ENCODE measurements at places on chromosomes 1 and 21.

DNA sequence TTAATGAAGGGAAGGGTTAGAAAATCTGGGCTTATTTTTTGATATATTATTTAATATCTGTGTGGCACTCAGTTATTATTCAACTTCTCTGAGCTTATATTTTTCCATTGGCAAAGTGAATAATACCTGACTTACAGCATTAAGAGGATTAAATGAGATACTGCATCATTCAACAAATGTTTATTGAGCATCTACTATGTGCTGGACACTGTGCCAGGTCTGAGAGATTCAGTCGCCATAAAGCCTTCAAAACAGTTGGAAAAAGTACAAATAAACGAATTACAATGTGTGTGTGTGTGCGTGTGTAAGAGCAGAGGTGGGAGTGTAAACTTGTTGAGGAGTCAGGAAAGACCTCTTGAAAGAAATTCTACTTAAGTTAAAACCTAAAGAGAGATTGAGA lies 87.9 kb upstream of the CD53 start:
- no peak for DNase-seq

- no peak for DNase-seq
Observed at GRCh38 chr1:89532866-89533265, 8.2 kb downstream of the LRRC8B start.

DNA sequence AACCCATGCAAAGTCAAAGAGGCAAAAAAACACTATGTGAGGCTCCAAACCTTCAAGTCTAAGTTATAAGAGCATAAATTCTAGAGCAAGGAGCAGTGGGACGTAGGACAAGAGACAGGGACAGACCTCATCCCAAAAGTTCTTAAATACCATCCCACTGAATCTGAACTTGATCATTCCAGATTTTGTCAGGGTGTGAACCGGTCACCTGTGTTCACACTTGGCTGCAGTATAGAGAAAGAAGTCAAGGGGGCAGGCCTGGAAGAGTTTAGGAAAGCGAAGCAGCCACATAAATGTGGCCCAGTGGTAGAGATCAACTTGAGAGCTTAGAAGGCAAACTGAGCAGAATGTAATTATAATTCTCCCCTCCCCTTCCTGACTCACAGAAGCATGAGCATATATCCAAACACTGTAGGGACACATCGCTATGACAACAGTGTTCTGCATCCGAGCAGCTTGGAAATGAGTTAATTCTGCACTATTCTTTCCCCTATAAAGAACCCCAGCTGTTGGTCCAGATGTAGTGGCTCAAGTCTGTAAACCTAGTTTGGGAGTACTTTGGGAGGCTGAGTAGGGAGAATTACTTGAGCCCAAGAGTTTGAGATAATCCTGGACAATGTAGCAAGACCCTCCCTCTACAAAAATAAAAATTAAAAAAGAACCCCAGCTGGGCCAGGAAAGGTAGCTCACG lies 2.7 kb downstream of the AKR7A2 start:
- DNase-seq: no peak

- DNase-seq: no peak
Observed at GRCh38 chr1:108034396-108034795, 69.4 kb upstream of the VAV3 start.

DNA sequence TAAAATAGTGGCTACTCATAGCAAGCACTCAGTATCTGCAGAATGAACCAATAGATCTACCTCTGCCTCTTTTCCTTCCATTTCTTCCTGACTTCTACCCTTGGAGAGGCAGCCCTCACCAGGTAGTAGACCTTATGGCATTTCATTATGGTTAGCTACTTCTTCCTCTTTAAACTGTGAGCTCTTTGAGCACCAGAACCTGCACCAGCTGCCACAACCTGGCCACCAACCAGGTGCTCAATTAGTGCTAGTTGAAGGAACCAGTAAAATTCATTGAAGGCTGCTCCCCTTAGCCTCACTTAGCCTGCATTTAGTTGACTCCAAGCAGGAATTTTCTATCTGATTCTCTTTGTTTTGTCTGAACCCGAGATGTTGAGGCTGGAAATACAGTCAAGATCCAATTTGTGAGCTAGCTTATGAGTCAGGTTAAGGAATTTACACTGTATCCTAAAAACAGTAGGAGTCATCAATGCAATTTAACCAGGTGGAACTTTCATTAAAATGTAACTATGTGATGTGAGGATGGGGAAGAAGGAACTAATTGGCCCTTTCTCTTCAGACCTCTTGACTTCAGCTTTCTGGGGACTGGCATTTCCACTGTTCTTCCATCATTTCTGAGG lies 81.5 kb upstream of the UBE2U start:
- no peak for DNase-seq

DNA sequence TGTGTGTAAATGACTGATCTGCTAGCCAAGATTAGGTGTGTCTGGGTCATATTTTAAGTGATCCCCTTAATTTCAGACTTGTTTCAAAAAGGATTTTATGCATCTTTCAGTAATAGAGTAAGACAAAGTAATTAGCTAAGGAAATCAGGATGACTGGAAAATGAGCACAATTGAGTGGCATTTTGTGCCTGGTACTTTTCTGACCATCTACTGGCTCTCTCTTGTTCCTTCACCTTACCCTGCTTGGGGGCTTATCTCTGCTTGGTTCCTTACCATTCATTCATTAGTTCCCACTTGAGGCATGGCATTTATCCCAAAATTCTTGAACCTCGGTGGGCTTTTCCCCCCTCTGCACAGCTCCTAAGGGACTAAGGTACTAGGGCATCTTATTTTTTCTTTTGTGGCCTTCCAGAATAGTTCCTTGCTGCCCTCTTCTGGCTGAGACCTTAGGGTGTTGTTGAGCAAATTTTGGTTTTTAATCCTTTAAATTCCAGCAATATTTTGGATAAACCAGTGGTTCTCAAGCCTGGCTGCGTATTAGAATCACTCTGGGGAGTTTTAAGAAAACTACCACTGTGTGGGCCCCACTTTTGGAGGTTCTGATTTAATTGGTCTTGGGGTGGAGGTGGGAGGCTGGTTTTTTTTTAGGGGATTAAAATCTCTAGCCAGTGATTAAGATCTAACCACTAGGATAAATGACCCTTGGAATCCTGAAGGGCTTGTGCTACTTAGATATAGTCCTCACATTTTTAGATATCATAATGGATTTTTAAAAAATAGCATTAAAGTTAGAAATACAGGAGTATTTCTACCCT lies 50.8 kb downstream of the HS2ST1 start:
- peak; percentile 1 for DNase-seq

DNA sequence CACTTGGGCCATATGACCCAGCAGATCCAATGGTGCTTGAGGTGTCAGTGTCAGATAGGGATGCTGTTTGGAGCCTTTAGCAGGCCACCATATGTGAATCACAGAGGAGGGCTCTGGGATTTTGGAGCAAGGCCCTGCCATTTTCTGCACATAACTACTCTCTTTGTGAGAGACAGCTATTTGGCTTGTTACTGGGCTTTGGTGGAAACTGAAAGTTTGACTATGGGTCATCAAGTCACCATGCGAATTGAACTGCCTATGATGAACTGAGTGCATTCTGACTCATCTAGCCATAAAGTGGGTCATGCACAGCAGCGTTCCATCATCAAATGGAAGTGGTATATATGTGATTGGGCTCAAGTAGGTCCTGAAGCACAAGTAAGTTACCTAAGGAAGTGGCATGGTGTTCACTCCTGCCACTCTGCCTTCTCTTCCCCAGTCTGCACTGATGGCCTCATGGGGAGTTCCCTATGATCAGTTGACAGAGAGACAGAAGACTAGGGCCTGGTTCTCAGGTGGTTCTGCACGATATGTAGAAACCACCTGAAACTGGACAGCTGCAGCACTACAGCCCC lies 447.3 kb downstream of the AGBL4 start:
- DNase-seq: no peak

- no peak for DNase-seq
Observed at GRCh38 chr21:46486481-46487126, 27.9 kb downstream of the DIP2A start.

DNA sequence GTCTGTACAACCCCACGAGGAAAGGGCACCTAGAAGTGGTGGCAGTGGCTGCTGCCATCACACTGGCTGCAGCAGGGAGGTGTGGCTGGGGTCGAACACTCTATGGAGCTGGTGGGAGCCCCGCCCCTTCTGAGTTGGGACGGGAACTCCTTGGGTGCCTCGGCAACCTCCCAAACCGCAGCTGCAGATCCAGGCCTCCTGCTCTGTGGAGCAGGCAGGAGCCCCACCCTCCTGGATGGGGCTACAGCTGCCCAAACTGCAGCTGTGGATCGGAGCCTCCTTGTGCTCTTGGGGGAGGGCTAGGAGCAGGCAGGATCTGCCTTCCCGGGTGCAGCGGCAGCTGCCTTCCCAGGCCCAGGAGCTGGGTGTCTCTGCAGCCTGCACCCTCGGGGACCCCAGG lies 38.9 kb upstream of the TARDBP start:
- DNase-seq: no peak

DNA sequence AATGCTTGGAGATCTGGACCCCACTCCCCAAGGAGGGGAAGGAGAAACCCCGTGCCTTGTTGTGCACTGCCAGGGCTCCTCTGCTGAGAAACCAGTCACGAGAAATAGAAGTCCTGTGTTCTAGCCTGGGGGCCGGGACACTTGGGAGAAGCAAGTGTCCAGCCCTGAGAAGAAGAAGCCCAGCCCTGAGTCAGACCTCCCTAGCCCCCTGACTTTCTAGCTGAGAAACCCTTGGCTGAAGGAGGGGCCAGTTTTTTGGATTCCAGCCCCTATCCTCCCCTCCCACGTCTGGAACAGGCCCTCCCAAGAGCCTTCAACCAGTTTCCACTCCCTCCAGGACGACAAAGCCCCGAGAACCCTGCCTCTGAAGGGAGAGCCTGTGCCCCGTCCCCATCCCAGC lies 100.5 kb downstream of the NAV1 start:
- DNase-seq: no peak

- no peak for DNase-seq
Observed at GRCh38 chr1:38292969-38293368, 246.4 kb upstream of the POU3F1 start.

- no peak for DNase-seq
Observed at GRCh38 chr1:179447489-179447888, 81.7 kb downstream of the AXDND1 start.

GRCh38 chr1:232011961-232012360 lies 385.4 kb downstream of the DISC1 start:
- no peak for DNase-seq

GRCh38 chr1:167229719-167230385 lies 9.2 kb downstream of the POU2F1 start:
- DNase-seq: no peak

- DNase-seq: no peak
Observed at GRCh38 chr1:184851822-184852746, 97.4 kb upstream of the EDEM3 start.

GRCh38 chr1:58345215-58346035 lies 201.1 kb downstream of the OMA1 start:
- DNase-seq: no peak

DNA sequence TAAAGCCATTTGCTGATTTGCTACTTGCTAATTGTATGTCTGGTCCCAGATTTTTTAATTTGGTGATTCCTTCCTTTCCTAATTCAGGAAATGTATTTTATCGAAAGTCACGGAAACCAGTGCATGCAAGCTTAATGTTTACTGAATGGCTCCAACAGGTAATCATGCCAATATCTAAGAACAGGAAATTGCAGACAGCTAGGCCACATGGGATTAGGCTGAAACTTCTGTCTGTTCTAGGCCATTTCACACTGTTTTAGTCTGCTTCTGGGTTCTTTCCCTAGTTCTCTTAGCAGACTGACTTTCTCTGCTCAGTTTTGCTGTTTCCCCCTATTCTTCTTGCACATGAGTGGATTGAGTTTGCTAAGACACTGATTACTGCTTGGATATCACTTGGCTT lies 111.4 kb downstream of the NTNG1 start:
- no peak for DNase-seq

DNA sequence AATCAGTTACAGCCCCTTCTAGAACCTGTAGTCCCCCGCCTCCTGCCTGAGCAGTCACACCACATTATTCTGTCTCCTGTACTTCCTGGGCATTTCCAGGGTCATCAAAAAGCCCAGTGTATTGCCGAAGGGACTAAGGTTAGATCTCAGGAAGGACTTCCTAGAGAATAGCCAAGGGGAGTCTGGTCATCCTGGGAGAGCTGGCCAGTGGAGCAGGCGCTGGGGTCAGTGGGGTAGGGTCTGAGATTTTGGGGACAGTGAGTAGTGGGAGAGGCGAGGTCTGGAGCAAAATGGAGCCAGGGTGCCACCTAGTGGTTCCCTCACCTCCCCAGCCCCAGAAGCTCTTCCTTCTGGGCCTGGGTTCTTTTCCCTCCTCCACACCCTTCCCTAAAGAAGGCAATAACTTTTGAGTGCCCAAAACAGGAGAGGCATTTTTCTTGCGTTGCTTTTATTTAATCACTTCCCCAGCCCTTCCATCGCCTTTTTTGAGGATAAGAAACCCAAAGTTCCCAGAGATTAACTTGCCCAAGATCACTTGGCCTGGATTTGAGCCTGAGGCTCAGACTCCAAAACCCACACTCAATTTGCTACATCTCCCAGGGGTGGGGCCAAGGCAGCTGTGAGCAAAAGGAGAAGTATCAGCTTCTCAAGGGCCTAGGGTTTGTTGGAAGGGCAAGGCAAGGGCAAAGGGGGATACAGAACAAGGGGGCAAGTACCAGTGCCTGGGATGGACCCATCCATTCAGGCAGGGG lies 7.3 kb upstream of the PMVK start:
- DNase-seq: peak; percentile 47

- no peak for DNase-seq
Observed at GRCh38 chr1:3743421-3743820, 8.8 kb upstream of the CCDC27 start.

DNA sequence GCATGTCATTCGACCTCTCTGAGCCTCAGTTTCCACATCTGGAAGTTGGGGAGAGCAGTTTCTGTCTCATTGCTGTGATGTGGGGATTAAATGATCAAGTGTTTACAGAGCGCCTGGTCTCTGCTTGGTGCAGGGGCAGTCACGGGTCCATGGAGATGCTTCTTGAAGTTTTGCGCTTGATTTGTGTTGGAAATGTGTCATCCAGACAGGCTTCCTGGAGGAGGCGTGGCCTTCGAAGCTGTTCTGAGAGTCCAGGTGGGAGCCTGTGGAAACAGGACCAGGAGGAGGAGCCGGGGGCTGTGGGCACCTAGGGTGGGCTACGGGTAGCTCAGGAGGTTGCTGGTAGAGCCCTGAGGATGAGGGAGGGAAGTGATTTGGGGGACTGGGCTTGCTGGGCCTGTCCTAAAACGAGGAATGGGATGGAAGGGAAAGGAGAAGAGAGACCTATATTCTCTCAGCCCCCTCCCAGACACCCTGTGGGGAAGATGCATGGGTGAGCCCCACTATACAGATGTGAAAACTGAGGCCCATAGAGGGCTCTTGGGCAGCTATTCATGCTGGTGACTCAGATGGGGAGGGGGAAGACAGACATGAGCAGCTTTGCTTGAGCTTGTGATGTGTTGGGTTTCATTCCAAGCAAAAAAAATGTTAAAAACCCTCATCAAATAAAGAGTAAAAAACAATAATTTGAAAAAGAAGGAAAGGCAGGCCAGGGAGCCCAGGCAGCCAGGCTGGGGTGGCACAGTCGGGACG lies 107.2 kb upstream of the WNT4 start:
- no peak for DNase-seq

- no peak for DNase-seq
Observed at GRCh38 chr1:66422804-66423203, 111.1 kb upstream of the SGIP1 start.

- DNase-seq: no peak
Observed at GRCh38 chr1:31135973-31136600, 70.6 kb upstream of the PUM1 start.

- DNase-seq: no peak
Observed at GRCh38 chr21:16406355-16406754, 676.6 kb downstream of the USP25 start.

GRCh38 chr1:12315146-12315545 lies 85.3 kb downstream of the VPS13D start:
- no peak for DNase-seq

Measured in NCI-H2081 (cell line).